NCI-H460 (cell line): ENCODE measurements at places on chromosomes 5 and 9.

GRCh38 chr5:17120209-17120608 is 97.2 kb upstream of the BASP1 start:
- no peak for DNase-seq

GRCh38 chr5:106085136-106085535 is 1585.6 kb downstream of the EFNA5 start:
- DNase-seq: no peak

DNA sequence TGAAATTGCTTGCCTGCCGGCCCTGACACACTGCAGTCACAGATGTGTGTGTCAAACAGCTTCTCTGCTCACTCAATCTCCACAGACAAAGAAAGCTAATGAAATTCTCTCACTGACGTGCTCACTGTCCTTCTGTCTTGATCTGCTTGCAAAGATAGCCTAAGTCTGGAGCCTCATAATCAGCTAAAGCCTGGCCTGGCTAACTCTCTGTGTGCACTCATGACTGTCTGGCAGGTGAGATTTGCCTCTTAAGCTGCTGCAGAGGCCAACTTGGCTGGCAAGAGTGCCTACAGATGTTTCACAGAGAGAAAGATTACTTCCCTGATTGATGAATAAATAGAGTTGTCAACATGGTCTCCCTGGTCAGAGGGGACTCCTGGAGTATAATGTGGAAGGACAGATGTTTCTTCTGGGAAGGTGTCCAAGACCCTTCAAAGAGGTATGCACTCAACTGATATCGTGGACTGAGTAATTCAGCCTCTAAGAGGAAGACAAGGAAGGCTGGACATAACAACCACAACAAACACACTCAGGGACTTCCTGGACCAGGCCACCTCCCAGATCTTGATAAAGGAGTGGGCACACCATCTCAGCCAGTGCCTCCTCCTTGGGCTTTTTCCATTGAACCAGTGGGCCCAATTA is 362.0 kb downstream of the SPOCK1 start:
- DNase-seq: no peak

DNA sequence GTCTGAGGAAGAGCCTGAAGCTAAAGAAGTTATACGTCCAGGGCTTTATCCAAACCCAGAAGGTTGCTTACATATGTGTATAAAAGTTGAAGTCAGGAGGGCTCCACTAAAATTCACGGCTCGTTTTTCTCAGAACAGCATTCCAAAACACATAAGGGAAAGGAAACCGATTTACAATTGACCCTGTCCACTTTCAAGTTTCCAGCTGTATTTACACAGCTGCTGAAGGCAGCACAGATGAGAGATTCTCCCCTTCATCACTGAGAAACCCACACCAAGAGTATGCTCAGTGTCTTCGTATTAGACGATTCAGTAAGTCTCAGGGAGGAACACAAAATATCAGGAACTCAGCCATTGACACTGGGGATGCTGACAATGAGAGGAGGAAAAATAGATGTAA is 5.9 kb upstream of the NREP start:
- no peak for DNase-seq

DNA sequence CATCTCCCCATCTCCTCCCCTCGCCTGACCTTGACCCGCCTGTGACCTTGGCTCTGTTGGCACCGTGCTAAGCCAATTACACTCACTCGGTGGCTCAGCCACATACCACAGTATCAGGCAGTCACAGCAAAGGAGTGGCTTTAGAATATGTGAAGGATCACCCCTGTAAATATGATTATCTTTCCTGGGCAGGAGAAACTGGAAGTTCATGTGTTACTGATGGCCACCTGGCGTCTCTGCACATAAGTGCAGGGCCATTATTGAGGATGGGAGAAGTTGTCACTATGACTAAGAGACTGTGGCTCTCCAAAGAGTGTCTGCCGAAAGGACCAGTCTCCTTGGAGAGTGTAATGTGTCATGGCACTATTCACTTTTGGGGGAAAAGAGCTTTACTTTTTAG is 116.9 kb upstream of the S1PR3 start:
- peak; percentile 5 for DNase-seq

GRCh38 chr5:146520731-146521130 is 4.7 kb upstream of the GPR151 start:
- DNase-seq: no peak

GRCh38 chr5:178338126-178338749 is 105.6 kb upstream of the PHYKPL start:
- DNase-seq: no peak

DNA sequence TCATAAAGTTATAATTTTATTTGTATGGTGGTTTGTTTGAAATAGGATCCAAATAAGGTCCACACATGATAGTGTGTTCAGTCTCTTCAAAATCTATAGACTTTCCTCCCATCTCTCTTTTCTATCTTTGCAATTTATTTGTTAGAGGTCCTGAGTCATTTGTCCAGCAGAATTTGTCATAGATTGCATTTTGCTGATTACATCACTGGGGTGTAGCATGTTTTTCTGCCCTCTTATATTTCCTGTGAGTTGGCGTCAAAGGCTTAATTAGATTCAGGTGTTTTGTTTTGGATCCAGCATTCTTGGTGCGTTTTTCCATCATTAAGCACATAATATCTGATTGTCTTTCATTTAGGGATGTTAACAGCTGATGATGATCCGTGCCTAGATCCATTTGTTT is 15.0 kb downstream of the CYFIP2 start:
- peak; percentile 43 for DNase-seq

- no peak for DNase-seq
Measured at GRCh38 chr9:84711398-84711777, 41.9 kb downstream of the NTRK2 start.

GRCh38 chr9:76456202-76456926 is 2.6 kb upstream of the GCNT1 start:
- DNase-seq: no peak

DNA sequence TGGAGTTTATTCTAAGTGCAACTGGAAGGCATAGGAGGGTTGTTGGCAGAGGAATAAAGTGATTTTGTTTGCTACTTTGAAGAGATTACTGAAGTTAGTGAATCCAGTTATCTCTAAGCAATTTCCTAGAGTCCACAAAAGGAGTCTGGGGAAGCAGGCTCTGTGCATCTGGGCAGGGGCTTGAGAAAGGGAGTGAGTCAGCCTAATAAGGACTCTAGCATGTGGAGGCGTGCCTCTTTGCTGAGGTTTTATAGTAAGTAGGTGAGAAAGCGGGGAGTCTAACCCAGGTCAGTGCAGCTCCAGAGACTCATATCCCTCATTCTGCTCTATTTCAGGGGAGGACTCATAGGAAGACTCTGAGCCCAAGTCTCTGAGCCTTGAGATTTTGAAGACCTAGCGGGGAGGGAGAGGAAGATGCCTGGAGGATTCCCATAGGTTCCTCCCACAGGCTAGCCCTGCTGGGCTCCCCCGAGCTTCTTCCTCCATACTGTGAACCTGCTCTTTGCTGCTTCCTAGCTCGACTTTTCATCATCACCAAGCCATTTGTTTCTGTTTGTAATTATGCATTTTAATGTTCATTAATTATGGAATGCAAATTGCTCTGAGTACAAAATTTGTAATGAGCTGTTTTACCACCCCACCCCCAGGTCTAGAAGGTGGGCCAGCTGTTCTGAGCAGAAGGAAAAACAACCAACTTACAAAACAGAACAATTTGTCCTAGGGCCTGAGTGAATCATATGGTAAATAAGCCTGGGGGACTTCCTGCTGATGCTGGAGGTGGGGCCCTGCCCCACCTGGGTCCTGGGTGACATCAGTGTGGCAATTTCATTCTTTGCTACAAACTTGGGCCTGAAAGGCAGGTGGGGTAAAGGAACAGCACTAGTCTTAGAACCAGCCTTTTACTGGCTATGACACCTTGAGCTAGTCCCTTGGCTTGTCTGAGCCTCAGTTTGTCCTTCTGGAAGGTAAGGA is 150.2 kb downstream of the TRIM32 start:
- DNase-seq: no peak

GRCh38 chr9:133383438-133383837 is 7.3 kb downstream of the STKLD1 start:
- no peak for DNase-seq

DNA sequence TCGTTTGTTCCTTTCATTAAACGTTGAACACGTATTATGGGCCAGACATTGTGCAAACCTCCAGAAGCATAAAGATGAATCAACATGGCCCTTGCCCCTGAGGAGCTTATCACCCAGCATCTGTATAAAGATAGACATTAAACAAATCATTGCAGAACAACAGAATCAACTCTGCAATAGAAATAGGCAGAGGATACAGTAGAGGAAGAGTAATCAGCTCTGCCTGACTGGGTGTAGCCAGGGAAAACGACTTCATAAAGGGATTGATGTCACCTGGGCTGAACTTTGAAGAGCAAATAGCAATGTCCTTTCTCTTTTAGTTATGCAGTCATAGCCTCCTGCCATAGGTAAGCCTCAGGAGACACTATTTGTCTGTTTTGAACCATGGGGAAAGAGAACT is 13.4 kb downstream of the RGS7BP start:
- DNase-seq: no peak

GRCh38 chr5:76230711-76231285 is 147.6 kb downstream of the SV2C start:
- no peak for DNase-seq

- no peak for DNase-seq
Measured at GRCh38 chr5:77301447-77301883, 91.0 kb downstream of the PDE8B start.

DNA sequence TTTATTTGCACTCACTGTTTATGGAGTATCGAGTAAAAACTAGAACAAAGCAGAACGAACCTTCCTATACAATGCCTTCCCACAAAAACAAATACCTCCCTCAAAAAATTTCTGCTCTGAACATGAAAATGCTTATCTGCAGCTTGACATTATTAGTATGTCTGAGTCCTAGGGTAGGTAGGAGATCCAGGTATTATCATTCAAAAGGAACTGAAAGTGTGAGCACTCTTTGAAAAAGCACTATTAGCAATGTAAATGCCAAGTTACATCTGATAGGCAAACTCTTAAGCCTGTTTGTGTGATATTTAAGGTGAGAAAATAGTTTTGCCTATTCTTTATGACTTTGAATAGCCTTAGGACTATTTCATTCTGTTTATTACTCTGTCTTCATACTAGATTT is 47.6 kb downstream of the ZSWIM6 start:
- no peak for DNase-seq

DNA sequence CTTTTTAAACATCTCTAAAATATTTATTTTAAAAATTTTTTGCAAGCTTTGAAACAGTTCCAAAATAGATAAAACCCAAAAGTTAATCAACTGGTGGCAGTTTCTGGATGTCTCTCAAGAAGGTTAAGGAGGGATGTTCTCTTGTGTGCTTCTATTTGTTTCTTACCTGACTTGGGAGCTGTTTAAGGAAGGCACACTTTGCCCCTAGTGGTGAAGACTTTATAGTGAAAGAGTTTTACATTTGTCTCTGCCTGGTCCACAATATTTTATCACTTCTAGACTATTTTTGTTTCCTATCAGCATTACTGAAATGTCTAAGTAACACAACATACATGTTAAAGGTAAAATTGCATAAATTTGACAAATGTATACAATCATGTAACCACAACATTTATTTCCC is 552.8 kb downstream of the SEMA5A start:
- DNase-seq: peak; percentile 6

DNA sequence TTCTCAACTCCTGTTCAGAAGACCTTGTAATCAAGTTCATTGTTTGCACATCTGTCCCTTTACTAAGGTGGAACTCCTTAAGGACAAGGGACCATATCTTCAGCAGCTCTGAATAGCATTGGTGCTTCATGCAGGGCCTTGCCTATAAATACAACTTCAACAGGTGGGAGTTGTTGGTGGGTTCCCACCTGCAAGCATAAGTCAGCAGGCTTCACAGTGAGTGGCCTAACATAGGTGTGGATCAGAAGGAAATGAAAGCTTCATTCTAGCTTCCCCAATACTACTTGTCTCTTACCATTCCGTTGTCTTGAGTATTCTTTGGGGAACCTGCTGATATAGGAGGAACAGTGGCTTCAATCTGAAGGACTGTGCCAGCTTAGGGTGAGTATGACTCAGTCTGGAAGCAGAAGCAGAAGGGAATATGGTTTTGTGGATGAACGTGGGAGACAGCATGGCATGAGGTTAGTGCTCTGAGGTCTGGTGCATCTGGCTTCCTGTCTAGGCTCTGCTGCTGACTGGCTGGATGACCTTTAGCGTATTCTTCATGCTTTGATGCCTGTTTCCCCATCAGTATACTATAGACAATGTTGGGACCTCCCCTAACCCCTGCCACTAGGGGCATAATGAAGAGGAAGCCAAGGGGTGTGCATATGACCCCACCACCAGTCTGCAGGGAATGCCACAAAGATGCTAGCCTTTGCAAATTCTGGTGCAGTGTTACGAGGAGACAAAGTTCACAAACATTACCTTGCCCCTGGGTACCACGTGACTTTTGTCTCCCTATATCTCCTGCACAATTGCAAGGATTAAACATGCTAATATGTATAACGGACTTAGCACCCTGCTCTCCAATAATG is 192.3 kb downstream of the PALM2AKAP2 start:
- DNase-seq: no peak

DNA sequence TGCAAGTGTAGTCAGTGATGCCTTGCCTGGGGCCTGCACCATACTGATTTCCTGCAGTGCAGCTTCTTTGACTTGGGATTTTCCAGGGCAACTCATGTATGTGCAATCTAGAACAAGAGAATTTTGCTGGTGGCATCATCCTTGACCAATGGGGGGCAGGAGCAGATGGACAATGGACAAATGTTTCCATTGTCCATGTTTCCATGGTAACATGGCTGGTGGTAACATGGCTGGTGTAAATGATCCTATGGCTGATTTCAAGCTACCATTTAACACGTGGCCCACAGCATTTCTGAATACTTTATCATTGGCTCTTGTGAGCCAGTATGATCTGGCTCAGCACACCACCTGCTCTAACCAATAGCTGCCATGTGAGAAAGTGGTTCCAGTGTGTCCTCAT is 130.1 kb upstream of the OSMR start:
- no peak for DNase-seq

- no peak for DNase-seq
Measured at GRCh38 chr9:113868501-113868900, 7.6 kb upstream of the ZNF618 start.

DNA sequence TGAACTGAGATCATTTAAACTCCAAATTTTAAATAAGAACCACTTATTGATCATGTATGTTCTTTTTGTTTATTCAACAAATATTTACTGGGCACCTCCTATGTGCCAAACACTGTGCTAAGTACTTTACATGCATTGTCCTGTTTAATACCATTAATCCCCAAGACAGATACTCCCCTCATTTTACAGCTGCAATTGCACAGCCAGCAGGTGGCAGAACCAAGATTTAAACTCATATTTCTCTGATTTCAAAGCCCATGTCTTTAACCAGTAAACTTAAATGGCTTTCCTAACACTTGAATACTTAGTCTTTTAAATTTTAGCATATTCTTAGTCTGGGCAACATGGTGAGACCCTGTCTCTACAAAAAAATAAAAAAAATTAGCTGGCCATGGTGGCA is 43.4 kb upstream of the KIAA1958 start:
- DNase-seq: peak; percentile 9

DNA sequence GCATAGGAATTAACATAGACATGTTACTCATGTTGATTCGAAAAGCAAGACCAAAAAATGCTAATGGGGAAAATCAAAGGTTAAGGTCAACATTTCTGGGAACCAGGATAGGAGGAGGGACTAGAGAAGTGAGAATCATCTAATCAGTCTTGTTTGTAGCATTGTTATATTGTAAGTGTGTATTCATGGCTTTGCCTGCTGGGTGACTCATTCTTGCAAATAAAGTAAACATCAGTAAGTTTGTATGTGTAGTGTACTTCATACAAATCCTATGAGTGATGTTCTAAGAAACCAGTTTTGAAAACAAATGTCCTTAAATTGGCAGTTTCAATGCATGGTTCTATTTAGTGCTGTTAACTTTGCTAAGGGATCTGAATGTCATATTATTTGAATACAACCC is 79.0 kb upstream of the TMEM252 start:
- peak; percentile 1 for DNase-seq

GRCh38 chr9:4371108-4371507 is 71.2 kb upstream of the GLIS3 start:
- no peak for DNase-seq
